OCI-M1 (cell line): ENCODE measurements at places on chromosomes 5 and 9.

GRCh38 chr5:5140479-5141338 is 579 bp downstream of the ADAMTS16 start:
- DNase-seq: no peak

GRCh38 chr5:37869216-37869615 is 29.4 kb upstream of the GDNF start:
- DNase-seq: no peak

- DNase-seq: no peak
Observed at GRCh38 chr5:124263680-124264491, 482.6 kb downstream of the ZNF608 start.

DNA sequence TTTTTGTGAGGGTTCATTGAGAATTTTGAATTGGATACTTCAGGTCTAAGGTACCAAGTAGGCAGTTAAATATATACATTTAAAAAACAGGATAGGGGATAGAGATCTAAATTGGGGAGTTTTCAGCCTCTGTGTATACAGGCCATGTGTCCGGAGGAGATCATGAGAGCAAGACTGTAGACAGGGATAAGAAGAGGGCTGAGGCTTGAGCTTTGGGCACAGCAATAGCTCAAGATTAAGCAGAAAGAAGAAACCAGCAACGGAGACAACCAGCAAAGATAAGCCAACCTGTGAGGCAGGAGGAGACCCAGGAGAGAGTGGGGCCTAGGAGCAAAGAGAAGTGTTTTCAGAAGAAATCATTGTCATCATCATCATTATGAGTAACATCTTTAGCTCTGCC is 258.4 kb downstream of the GRIA1 start:
- no peak for DNase-seq

DNA sequence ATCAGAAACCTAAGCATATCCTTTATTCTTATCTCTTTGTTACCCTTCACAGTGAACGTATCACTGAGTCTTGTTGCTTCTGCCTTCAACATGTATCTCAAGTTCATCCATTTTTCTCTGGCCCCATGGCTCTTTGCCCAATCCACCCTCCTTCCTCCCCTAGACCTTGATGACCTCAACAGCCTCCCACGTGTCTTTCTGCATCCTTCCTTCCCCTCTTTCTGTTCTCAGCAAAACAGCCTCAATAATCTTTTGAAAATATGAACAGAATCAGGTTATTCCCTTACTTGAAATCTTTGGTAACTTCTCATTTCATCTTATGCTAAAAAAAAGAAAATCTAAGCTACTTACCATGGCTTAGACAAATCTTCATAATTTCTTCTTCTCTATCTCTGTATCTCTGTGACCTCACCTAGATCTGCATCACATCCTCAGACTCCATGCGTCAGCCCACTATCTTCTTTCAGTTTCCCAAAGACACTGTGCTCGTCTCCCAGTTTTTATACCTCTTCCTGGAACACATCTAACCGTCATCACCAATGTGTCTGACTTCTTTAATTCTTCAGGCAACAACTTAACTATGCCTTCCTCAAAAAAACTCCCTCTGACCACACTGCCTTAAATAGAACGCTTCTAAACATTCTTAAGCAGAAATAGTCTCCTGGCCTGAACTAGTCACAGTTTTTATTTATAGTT is 208.0 kb downstream of the PARP8 start:
- peak; percentile 73 for DNase-seq

DNA sequence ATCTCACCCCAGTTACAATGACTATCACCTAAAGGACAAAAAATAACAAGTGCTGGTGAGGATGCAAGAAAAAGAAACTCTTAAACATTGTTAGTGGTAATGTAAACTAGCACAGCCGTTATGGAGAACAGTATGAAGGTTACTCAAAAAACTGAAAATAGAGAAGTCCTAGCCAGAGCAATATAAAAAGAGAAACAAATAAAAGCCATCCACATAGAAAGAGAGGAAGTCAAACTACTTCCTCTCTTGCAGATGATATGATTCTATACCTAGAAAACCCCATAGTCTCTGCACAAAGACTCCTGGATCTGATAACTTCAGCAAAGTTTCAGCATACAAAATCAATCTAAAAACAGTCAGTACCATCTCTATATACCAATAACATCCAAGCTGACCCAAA is 221.5 kb upstream of the FAM174A start:
- peak; percentile 73 for DNase-seq

- DNase-seq: no peak
Observed at GRCh38 chr9:138009016-138009802, 131.6 kb downstream of the CACNA1B start.

- DNase-seq: peak; percentile 5
Observed at GRCh38 chr9:20872340-20872977, 159.0 kb downstream of the HACD4 start.

DNA sequence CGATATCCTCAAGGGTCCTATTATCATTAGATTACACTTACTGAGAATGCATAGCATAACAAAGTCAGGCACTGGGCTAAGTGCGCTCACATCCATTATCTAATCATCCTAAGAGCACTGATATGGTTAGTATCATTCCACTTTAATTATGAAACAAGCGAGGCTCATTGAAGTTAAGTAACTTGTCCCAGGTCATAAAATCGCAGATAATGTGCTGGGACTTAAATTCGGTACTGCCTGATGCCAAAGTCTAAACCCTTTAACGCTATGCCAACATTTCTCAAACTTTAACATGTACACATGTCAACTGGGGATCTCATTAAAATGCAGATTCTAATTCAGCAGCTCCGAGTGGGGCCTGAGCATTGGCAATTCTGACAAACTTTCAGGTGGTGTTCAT is 204.7 kb downstream of the PTTG1 start:
- no peak for DNase-seq

- no peak for DNase-seq
Observed at GRCh38 chr5:167912941-167913665, 378.3 kb upstream of the WWC1 start.

- DNase-seq: no peak
Observed at GRCh38 chr5:95864944-95865504, 42.5 kb upstream of the GLRX start.

GRCh38 chr5:90071656-90072055 is 337.9 kb downstream of the CETN3 start:
- DNase-seq: no peak

- no peak for DNase-seq
Observed at GRCh38 chr5:154081246-154081645, 42.5 kb downstream of the MFAP3 start.

- peak; percentile 7 for DNase-seq
Observed at GRCh38 chr9:119961774-119962424, 592.7 kb upstream of the BRINP1 start.

GRCh38 chr5:174409070-174409469 is 315.3 kb upstream of the MSX2 start:
- DNase-seq: peak; percentile 49

DNA sequence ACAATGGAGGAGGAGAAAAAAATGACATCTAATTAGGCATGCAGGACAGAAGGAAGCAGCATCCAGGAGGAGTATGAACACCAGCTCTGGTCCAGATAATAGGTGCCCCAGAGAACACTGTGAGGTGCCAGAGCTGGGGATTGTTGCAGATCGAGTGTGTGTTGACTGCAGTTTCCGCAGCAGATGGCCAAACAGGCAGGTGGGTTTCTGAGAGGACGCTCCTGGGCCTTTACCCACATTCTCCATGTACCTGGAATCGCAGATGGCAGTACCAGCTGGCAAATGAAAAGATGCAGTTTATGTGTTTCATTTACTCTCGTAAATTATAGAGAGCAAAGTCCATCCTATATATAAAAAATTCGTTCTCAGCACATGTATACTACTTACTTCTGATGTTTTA is 182.2 kb upstream of the ISL1 start:
- DNase-seq: no peak

GRCh38 chr5:119435436-119436132 is 16.7 kb upstream of the HSD17B4 start:
- peak; percentile 48 for DNase-seq

- DNase-seq: no peak
Observed at GRCh38 chr5:181024245-181025064, 15.6 kb upstream of the BTNL9 start.

DNA sequence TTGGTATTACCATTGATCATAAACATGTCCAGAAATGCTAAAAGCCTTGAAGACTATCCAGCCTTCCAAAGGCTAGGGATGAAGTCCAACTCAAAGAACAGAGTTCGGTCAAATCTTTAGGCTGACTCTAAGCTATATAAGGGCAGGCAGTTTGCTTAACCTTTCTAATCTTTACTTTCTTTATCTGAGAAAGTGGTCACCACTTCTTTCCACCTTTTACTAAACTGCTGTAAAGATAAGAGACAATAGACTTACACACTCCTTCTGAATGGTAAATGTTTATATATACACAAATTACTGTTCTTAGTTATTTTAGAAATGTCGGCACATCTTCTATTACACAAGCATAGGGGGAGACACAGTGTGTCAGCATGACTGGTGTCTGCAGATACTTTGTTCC is 100.4 kb downstream of the NREP start:
- DNase-seq: no peak

DNA sequence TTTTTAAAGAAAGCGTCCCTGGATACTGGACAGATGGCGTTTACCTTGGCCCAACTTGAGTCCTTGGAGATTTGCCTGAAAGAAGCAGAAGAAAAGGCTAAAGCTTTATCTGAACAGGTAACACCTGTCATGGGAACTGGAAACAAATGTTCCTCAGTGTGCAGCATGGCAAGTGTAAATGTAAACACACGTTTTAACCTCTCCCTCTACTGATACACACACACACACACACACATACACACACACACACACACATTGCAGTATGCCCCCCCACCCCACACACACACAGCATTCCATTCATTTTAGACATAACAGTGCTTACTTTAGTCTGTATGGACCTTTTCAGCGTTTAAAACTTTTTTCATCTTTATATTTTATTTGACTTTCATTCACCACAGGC is 51.1 kb downstream of the CCDC192 start:
- DNase-seq: no peak

DNA sequence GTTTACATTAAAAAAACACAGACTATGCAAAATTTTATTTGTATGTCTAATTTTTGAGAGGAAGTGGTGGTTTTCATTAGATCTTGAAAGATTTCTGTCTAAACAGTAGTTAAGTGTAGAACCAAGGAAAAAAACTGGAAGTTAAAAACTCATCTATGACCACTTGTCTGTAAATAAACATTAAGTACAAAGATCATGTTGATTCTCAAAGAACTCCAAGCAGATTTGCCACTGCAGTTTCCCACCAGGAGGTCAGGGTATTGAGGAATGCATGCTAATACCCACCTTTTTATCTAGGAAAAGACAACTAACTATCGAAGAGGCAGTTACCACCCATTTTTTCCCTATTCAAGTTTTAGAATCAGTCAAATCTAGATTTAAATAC is 1.9 kb downstream of the STOM start:
- DNase-seq: no peak

GRCh38 chr9:4269872-4270271 is 30.0 kb downstream of the GLIS3 start:
- peak; percentile 83 for DNase-seq

DNA sequence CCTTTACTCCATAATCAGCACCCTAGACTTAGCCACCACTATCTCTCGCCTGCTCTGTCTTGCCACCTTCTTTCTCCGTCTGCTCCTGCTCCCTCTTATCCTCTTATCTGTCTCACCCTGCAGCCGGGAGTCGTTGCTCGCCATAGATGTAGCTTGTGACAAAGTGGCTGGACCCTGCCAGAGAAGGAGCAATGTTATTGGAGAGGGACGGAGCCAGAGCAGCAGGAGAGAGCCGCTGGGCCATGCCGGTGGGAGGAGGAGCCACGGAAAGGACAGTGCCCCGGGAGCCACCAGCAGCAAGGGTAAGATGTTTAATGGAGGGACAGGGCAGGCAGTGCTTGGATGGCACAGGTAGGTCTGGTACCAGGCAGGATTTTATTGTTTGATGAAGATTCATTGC is 137.3 kb downstream of the SEC61B start:
- no peak for DNase-seq

GRCh38 chr5:98721231-98721928 is 52.1 kb upstream of the RGMB start:
- DNase-seq: no peak

- DNase-seq: no peak
Observed at GRCh38 chr9:105515811-105516413, 42.0 kb upstream of the FKTN start.

DNA sequence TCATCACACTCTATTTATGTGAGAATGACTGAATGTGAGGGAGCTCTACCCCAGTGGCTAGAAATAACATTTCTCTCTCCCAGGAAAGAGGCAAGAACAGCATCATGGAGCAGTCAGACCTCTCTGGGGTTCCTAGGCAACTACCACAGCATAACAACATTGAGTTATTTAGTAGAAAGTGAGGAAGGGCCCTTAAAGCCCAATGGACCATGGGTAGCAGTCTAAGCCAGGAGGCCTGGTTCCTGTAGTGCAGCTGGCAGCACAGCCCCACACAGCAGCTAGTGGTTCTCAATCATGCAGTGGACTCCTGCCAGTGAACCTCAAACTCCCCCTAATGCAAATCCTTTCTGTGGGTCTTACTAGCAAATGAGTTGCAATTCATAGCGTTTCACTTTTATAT is 55.3 kb downstream of the SPEF2 start:
- DNase-seq: no peak

DNA sequence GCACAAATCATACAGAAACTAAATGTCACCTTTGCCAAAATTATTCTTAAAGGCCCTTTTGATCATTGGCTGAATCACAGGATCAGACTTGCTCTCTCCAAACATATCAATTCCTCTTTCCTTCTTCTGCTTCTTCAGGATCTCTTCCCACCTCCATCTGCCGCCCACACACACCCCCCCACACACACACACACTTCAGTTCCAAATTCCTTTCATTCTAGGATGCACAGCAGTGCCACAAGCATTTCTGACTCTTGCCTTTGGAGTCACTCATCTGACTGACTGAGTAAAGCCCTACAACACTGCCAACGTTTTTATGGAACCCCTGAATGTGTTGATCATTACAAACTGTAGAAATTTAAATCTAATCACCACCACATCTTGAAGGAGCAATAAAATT is 22.9 kb downstream of the DNAH5 start:
- DNase-seq: no peak

DNA sequence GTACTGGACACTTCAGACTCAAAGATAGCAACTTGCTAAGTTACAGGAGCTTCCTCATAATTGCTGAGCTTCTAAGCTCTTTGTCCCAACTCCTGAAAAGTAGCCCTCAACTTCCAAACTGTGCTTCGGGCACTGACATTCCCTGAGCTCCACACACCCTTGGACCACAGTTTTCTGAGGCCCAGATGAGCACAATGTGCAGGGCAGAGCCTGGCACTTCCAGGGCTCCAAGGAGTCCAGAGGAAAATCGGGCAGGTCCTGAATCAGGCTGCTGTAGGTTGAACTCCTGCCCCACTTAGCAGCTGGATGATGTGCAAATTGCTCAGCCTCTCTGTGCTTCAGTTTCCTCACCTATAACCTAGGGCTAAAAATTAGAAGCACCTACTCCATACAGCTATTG is 54.6 kb upstream of the KCNIP1 start:
- no peak for DNase-seq
